ENCODE measurements at places on chromosomes 2 and 18.

DNA sequence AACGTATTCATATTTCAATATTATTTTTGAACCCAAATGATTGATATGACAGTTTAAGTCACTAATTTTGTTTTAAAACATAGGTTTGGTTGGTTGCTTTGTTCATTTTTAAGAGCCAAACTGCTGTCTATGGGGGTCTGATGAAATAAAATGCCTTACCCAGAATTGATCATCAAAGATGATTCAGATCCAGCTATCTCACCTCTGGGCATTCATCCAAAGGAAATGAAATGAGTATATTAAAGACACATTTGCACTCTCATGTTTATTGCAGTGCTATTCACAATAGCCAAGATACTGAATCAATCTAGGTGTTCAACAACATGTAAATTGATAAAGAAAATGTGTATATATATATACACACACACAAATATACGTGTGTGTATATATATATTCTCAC, 326.9 kb upstream of the GULP1 start:
- no peak for DNase-seq

- DNase-seq: no peak
Observed at GRCh38 chr2:86645752-86646151, 22.1 kb upstream of the RNF103 start.

DNA sequence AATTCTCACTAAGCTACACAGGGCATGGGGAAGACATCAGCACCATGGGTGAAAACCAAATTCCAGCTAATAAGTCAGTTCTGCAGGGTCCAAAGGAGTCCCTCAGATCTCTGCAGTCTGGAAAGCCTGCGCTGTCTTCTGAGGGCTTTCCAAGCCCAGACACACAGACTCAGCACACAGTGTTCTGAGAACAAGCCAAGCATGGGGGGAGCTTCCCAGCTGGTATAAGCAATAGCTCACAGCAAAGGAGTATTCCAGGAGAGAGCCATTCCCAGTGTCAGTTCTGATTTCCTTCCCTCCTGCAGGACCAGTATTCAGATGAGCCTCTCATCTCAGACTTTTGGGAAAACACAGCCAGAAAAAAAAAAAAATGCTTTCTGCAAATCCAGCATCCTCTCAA, 370.8 kb downstream of the TNS1 start:
- no peak for DNase-seq

DNA sequence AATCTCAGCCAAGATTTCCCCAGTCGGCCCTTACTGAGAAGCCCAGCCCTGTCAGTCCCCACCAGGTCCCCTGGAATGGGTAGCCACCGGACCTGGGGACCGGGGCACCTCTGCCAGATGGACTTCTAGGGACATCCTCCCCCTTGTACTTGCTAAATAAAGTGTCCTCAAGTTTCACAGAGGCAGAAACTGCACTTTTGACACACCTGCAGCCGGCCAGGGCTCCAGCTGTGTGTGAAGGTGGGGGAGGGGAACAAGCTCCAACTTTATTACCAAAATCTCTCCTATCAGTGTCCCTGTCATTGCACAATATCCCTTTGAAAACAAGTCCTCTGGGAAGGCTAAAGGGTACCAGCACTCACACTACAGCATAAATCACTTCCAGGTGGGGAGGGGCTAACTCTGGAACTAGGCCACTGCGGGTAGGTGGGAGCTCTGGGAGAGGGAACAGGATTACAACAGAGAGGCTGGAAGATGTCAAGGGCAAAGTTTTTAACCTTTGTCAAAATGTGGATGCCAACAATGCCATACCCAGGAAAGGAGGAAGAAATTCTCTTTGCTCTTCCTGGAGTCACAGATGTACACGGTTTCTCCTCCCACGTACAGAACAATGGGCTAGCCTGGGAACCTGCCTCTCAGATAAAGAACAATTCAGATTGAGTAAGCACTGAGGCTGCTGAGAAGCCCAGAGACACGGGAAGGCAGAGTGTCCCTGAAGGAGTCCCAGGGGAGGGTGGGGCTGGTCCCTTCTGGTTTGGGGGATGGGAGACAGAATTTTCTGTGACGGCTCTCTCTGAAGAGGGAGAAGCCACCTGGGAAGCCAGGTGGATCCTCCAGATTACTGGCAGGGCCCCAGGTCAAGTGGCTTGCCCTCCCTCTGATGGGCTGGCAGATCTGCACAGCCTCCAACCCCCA, 11.0 kb downstream of the SDC1 start:
- DNase-seq: no peak

GRCh38 chr2:23509103-23509502, 124.1 kb downstream of the KLHL29 start:
- no peak for DNase-seq

Measured in AG04449 (cell line).